ENCODE measurements at places on chromosomes 3 and 15.

DNA sequence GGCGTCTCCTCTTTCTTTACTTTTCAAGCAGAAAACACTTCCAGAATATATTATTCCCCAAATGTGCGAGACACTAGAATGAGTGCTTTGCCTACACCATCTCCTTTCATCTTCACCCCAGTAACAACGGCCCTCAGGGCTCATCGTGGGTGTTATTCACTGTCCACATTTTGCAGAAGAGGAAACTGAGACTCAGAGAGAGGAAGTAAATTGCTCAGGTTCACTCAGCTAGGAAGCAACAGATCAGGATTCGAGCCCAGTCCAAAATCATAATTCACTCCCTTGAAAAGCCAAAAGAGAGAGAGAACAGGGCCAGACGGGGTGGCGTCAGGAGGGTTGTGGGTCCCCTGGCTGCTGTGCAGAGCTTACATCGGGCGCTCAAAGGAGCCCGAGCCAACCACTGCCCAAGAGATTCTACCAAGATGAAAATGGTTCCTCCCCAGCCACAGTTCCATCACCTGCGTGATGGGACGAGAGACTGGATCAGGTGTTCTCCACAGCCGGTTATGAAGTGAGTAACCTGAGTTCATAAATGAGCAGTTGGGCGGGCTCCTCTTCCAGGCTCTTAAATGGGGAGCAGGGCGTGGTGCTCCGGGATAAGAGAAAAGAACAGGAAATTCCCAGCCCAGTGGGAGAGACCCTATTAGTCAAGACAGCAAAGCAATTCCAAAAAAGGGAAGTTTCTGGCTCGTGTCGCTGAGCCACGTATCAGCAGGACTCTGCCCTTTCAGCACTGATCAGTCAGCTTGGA lies 48.6 kb upstream of the FLNB start:
- no peak for DNase-seq

DNA sequence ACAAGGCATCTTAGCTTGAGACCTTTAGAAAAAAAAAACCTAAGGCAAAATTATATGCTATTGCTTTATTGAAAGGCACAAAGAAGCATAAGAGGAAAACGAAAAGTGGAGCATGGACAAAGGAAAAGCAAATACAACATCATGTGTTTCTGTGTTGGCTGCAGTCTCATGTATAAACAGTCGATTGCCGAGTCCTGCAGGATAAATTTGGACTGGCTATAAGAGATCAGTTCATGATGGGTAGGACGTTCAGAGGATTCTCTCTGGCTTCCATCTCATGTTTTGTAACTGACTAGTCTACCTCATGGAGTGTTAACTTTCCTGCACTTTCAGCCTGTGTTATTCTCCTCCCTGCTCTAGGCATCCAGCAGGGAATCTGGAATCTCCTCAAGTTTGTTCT lies 21.9 kb upstream of the CCDC50 start:
- DNase-seq, result no peak

DNA sequence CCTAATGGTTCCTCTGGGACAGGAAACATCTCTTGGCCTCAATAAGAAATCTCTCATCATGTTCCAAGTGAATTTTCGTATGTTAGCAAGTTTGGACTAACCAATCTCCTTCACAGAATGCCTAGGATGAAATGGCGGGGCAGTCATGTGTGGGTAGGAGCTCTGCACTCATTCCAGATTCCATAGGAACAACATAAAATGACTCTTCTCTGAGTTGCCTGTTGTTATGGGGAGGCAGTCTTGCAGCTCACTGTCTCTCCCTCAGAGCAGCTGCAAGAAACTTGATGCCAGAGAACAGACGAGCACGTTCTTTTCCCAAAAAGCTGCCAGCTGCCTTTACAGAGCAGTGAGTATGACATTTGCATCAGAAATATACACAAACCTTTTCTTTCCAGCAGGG lies 34.1 kb downstream of the SPATA12 start:
- no peak for DNase-seq

GRCh38 chr3:156483426-156483825 lies 71.5 kb downstream of the SSR3 start:
- DNase-seq, result no peak

DNA sequence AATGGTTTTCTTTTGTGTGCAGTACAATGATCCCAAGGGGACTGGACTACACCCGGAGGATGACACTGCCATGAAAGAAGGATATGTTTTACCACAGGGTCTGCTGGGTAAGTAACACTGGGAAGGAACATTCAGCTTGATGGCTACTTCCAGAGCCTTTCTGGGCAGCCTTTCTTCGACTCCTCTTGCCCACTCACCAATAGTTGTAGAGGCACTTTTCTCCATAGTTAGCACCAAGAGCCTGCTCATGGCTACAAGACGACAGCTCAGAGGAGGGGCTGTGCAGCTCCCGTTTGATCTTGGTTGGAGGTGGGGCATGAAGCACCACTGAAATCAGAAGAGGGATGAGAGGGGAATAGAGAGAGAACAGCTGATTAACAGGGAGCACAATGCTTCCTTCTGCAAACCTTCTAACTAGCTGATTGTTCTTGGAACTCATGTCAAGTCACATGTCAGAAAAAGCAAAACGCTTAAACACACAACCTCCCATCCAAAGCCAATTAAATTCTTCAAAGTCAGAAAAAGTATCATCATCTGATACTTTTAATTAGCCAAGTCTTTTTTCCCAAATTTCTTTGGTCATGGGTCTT lies 27.9 kb downstream of the ETV5 start:
- DNase-seq, result no peak

GRCh38 chr3:107285197-107285596 lies 92.0 kb upstream of the CCDC54 start:
- no peak for DNase-seq

- no peak for DNase-seq
These were observed 1141.6 kb downstream of the IGSF11 start for GRCh38 chr3:117893001-117893400.

DNA sequence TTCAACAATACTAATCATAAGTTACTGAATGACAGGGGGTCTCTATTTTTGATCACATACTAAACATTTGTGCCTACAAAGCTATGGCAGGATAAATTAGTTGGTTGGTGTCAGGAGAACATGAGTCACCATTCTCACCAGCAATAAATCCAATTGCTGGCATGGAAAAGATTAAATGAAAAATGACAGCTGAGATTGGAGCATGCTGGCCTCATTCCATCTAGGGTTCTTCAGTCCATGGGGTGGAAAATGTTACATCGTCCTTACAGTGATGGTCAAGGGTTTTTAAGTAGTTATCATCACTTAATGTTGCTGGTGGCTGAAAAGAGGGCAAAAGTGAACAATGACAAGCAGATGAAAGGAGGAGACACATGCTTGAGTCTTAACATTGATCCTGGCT lies 180.1 kb upstream of the BCL6 start:
- DNase-seq, result no peak

DNA sequence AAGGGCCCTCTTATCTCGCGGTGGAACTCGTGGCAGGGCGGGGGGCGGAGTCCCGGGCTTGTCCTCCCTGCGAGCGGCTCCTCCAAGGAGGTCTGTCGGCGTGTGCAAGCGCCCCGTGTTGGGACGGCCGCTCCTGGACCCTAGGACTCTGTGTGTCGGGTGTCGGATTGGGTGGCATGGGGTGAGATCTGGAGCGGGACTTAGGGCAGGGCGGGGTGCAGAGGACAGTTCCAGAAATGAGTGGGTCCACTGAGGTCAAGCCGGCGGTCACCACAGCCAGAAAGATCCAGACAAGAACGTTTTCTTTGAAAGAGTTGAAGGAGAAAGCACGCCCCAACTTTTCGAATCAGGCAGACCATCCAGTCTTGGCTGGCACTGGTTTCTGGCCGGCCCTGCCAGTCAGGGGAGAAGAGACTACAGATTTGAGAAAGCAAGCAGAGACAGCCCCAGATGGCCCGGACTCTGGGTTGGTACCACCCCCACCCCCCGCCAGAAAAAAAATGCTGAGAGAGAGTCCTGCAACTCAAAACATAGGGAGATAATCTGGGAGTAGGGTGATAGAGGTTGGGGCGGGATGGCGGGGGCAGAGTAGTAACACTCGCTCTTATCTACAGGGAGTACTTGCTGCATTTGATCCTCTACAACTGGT lies 784 bp upstream of the CISH start:
- DNase-seq, result no peak

Data from stimulated activated CD8-positive, alpha-beta memory T cell treated with anti-CD3 and anti-CD28 coated beads, Interleukin-15, amount 100 ng/mL, for 48 hours (primary cell).